ENCODE measurements at places on chromosomes 13 and 19. TPM values are rescaled to one million over a fixed set of nuclear protein-coding genes. Genes with fewer than 3 reads are reported as not detected.

Gene IZUMO1
- total RNA-seq, result 0.50 TPM

Gene SBNO2
- 60.5 TPM for total RNA-seq

Gene VSTM1
- total RNA-seq, result not detected

Gene CYP4F22
- total RNA-seq, result not detected

Gene SLC10A2
- not detected for total RNA-seq

Gene SYNE4
- total RNA-seq, result not detected
